Caki2 (cell line): ENCODE measurements at places on chromosomes 6 and 20.

DNA sequence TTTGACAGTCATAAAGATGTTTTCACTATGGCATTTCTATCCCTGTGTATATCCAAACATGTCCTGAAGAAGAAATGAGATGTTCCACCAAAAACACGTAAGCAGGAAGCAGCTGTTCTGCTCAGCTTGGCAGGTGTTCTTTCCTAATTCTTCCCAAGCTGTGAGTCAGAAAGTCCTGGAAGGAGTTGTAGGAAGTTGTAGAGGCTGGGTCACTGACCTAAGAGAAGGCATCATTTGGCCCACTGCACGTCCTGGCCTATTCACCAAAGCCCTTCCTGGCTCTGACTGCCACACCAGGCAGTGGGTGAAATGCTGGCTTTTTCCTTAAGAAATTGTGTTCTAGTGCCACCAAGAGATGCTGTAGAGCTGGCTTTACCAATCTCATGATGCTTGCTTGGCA, 40.3 kb downstream of the STX11 start:
- no peak for DNase-seq

DNA sequence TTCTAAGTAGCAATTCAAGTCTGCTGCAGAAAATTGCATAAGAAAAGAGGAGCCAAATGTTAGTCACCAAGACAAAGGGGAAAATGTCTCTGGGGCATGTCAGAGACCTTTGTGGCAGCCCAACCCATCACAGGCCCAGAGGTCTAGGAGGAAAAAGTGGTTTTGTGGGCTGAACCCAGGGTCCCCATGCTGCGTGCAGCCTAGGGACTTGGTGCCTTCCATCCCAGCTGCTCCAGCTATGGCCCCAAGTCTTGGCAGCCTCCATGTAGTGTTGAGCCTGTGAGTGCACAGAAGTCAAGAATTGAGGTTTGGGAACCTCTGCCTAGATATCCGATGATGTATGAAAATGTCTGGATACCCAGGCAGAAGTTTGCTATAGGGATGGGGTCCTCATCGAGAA, 181.1 kb downstream of the ASCC3 start:
- no peak for DNase-seq

DNA sequence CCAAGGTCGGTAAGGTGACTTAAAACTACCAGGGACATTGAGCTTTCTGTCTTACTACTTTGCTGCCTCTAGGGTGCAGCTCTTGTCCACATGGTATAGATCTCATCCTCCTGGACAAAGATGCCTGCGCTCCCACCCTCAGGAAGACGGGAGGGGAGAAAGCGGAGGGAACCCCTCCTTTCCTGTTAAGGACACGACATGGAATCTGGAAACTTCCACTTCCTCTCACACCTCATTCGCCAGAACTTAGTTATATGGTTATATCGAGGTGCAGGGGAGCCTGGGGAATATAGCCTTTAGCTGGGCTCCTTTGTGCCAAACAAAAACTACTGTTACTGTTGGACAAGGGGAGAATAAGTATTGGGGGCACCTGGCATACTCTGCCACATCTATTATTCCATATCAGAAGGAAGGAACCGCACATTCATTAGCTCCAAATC, 224.3 kb upstream of the TSHZ2 start:
- DNase-seq: no peak

GRCh38 chr6:45737331-45738056, 278.2 kb downstream of the CLIC5 start:
- DNase-seq: no peak

DNA sequence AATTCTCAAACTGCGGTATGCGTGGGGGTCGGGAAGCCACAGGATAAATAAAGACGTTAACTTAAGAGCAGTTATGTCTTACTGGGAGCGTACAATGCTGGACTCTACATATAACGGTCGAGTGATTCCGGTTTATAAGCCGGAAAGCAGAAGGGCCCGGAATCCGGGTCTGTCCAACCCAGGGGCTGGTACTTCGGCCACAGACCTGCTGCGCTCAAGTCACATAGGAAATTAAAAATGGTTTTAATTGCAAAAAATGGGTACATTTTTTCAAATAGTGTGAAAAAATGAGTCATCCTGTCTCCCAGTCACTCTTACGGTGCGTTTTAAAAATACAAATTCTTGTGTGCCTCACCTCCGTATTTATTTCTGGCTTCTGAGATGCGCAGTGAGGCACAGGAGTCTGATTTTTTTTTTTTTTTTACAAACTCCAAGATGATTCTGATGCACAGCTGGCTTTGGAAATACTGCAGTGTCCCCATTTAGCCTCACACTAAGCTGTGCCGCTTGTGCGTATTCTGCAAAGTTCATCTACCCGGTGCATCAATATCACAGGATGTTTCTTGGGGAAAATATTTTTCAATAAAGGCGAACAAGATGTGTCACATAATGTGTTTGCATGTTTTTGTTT, 1.0 kb downstream of the PCIF1 start:
- no peak for DNase-seq

DNA sequence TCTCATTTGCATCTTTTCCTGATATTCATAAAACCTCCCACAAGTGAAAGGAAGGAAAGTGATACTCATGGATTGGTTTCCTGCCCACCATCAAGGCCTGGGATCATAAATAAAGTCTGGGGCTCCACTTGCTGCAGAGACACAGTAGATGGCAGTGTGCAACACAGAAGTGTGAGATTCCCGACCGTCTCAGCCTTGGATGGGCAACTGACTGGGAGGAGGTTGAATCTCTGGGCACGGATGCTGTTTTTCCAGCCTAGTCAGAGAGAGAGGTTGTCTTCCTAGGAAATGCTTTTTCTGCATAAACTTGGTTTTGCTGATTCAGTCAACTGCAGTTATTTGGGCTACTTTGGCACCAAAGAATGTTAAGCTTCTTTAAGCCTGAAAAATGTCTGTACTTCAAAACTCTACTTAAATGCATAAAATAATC, 9.9 kb upstream of the RFPL4B start:
- DNase-seq: peak; percentile 21

DNA sequence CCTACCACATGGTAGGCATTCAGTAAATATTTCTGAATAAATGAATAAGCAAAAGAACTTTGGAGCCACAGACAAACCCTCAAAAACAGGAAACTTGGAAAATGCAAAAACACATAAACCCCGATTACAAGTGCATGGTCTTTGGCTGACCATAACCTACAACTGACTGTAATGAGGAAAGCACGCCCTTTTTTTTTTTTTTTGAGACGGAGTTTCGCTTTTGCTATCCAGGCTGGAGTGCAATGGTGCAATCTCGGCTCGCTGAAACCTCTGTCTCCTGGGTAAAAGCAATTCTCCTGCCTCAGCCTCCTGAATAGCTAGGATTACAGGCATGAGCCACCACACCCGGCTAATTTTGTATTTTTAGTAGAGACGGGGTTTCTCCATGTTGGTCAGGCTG, 11.9 kb upstream of the LATS1 start:
- no peak for DNase-seq

GRCh38 chr20:37627060-37627766, 66.6 kb upstream of the CTNNBL1 start:
- peak; percentile 58 for DNase-seq

DNA sequence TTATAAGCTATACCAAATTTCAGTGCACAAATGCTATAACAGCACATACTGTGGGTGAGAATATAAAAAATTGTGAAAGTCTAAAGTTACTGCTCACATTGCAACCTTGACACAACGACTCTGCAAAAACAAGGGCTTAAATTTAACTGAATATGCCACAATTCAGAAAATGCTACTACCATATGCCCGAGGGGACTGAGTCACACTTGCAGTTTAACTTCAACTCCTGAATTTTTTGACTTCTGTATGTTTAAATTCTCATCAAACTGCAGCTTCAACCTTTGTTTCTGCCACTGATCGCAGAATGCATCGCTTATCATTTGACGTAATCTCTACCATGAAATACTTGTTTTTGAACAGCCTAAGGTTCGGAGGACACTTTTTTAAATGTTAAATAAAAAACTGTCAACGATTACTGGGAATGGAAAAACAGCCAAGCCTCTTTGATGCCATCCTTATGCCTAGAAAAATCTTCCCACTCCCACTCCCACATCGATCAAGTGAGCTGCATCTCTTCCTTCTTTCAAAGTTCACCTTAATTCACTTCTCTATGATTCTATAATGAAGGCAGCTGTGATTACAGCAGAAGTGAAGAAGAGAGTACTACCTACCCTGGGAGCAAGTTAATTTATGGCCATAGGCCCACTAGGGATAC, 136.5 kb downstream of the ATXN1 start:
- no peak for DNase-seq

GRCh38 chr6:161181121-161181520, 92.7 kb downstream of the AGPAT4 start:
- no peak for DNase-seq

DNA sequence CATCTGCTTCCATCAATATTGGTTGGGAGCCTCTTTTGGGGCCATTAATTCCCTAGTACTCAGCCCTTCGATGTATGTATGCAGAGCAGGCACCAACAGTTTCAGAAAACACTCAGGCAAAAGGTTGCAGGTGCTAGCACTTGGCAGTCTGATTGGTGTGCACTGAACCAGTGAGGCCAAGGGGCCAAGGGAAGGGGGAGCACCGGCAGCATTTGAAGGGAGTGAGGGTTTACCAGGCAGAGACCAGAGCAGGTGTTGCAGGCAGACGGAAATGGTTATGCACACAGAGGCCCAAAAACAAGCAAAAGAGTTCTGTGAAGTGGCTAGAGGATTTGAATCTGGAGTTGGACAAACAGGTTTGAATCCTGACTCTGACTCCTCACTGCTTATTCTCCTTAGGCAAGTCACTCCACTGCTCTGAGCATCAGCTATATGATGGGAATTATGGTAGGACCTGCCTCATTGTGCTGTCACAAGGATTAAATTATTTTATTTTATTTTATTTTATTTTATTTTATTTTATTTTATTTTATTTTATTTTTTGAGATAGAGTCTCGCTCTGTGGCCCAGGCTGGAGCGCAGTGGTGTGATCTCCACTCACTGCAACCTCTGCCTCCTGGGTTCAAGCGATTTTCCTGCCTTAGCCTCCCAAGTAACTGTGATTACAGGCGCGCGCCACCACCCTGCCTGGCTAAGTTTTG, 58.1 kb upstream of the SHLD1 start:
- no peak for DNase-seq
